ENCODE measurements at places on chromosomes 7 and 10.

- no peak for DNase-seq
Measured at GRCh38 chr7:46368871-46369270, 447.8 kb upstream of the IGFBP3 start.

GRCh38 chr7:115226410-115226809 is 304.5 kb downstream of the MDFIC start:
- no peak for DNase-seq

DNA sequence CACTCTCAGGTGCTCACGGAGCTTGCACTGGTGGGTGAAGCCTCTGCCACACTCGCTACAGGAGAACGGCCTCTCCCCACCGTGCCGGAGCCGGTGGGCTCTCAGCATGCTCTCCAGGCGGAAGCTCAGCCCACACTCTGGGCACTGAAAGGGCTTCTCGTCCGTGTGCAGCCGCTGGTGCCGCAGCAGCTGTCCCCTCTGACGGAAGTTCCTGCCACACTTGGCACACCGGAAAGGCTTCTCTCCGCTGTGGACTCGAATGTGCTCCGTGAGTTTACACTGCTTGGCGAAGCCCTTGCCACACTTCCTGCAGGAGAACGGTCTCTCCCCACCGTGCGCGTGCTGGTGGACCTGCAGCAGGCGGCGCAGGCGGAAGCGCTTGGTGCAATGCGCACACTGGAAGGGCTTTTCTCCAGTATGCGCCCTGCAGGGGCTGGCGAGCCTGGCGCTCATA is 19.3 kb downstream of the ZNF786 start:
- DNase-seq, result no peak

- peak; percentile 2 for DNase-seq
Measured at GRCh38 chr7:99679032-99679399, 780 bp downstream of the CYP3A5 start.

- no peak for DNase-seq
Measured at GRCh38 chr10:15448598-15448997, 77.5 kb upstream of the FAM171A1 start.

GRCh38 chr10:113169853-113170460 is 219.9 kb downstream of the TCF7L2 start:
- no peak for DNase-seq

GRCh38 chr7:85081392-85081791 is 105.5 kb downstream of the SEMA3D start:
- no peak for DNase-seq

DNA sequence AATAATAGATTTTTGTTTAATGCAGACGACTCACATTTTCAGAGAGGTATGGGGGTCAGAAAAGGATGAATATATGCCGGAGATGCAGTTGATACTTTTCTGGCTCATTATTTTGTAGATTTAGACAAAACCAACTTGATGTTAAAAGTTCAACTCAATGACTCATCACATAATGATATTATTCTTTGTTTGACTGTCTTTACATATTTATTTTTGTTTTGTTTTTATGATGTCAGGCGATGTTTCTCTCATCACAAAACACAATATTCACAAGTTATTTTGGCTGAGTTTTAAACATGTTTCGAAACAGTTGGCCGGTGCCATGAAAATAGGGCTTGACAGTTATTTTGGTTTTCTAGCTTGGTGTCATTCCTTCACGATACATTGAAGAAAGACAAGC is 1.3 kb downstream of the GJD4 start:
- DNase-seq, result no peak

- no peak for DNase-seq
Measured at GRCh38 chr7:21819048-21819447, 126.7 kb downstream of the CDCA7L start.

GRCh38 chr7:141557360-141557759 is 6.2 kb downstream of the AGK start:
- DNase-seq, result no peak

DNA sequence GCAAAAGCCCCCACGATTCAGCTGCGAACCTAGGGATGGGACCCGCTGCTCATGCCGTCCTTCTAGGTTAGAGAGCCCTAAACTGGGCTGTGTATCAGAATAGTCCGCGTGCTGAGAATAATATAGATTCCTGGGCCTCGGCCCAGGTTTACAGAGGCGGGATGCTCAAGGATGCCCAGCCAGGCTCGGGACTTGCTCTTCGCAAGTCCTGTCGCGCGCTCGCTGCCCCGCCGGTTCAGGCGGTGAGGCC is 266 bp upstream of the STMP1 start:
- no peak for DNase-seq

DNA sequence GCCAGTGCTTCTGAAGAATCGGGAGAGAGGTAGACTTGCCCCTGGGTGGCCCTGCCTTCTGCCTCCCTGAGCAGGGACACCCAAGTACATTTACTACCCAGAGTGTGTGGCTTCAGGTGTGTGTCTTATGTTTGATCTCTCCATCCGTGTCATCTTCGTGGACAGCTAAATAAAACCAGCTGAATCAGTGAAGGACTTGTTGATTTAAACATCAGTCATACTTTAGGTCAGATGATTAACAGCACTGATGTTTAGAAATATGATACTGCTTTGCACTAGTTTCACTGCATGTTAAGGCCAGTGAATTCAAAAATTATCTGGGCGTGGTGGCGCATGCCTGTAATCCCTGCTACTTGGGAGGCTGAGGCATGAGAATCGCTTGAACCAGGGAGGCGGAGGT is 4.0 kb downstream of the MTG1 start:
- no peak for DNase-seq

DNA sequence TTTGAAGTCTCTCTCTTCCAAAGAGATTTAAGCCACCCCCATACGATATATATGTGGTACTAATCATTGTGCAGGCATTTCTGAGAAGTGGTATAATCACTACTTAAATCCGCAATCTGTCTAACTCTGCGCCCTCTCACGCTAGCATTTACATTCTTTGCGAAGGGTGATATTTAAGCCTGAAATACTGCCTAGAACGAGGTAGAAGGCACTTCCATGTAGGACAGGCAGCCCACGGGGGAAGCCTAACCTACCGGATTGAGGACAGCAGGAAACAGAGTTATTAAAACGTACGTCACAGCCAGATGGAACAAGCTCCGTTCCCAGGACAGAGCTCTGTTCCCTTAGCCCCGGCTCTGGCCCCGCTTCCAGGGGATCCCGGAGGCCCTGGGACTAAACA is 59.3 kb upstream of the ECHDC3 start:
- DNase-seq, result no peak

DNA sequence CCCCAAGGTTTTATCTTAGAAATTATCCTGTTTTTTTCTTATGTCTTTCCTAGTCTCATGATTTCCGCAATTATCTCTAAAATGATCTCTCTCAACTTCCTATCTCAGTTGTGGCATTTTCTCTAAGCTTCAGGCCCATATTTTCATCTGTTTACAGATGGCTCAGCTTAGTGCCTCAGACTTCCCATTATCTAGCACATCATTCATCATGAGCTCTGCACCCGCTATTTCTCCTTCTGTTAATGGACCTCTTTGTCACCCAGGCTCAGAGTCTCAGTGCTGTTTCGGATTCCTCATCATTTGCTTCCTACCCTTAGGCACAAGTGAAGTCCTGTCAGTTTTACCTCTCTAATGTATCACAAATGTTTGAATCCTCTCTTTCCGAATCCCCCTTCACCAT is 84.1 kb downstream of the BMPR1A start:
- no peak for DNase-seq

GRCh38 chr7:32116436-32116835 is 46.2 kb upstream of the PDE1C start:
- no peak for DNase-seq

DNA sequence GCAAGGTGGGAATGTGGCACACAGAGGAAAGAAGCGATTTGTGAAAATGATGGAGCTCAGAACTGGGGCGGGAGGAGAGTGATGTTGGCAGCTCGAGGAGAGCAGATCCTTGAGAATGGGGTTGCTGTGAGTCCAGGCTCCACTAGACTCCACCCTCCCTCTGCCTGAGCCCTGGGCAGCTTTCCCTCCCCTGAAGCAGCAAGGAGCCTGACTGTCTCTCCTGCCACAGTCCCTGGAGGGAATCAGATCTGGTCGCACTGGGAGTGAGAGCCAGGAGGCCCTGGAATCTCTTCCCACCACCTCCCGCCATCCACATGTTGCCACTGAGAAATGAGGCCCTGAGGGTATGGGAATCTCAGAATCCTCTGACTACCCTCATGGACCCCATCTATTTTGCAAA is 362.7 kb downstream of the PLXNA4 start:
- DNase-seq, result no peak

DNA sequence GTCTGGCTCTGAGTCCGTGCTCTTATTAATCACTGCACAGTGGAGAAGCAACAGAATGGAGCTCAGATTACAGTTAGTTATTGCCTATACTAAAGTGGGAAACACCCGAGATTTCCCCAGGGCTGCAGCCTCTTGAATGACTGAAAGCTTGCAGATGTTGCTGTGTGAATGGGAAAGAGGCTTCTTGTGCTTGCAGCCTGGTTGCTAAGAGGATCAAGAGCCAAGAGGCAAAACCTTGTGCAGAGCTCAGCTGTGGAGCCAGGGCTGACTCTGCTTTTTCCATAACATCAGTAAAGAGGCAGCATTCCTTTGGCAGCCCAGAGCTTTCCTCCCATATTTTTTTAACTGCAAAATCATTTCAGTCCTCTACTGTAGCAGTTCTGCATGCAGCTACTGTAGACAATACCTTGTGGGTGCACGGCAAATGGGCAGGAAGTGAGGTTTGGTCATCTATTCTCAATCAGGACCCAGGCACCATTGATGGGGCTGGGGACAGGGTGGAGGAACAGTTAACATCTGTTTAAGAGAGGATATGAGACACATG is 86.5 kb downstream of the RALA start:
- peak; percentile 89 for DNase-seq

- no peak for DNase-seq
Measured at GRCh38 chr7:142329062-142329790, 71.4 kb upstream of the PRSS58 start.

DNA sequence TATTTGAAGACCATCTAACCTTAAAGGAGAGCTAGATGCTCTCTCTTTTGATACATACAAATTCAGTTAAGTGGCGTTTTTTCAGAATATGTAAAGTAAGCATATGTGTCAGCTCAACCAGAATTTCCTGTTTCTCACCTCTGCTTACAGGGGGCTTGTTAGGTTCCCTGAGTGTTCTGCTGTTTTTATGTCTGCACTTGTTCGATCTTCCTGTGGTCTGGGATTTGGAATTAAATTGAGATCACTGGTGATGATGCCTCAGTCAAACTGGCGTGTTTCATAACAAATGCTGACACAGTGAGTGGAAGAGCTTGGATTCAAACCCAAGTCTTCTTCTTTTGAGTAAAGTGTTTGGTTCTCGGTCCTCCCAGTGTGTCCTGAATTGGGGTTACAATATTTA is 348.3 kb upstream of the AKR1E2 start:
- no peak for DNase-seq

DNA sequence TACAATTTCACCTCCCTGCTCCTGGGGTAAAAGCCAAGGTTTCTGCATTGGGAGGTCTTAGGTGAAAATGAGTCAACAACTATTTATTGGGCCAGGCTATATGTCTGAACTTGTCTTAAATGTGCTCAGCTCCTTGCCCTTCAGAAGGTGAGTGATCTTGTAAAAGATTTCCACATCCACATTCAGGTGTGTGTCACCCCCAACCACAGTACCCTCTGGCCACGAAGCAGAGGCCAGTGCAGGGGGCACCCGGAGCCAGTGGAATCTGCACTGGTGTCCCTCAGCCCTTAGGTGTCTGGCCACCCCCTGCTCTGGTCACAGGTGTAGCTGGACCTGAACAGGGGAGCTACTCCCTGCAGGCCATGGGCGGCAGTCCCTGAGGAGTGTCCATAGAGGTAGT is 198.5 kb downstream of the PAXIP1 start:
- no peak for DNase-seq

- DNase-seq, result no peak
Measured at GRCh38 chr10:12707461-12708185, 293.9 kb downstream of the CCDC3 start.

GRCh38 chr7:32569388-32570289 is 74.3 kb downstream of the AVL9 start:
- no peak for DNase-seq

- DNase-seq, result no peak
Measured at GRCh38 chr10:83706952-83707582, 432.2 kb upstream of the GHITM start.

DNA sequence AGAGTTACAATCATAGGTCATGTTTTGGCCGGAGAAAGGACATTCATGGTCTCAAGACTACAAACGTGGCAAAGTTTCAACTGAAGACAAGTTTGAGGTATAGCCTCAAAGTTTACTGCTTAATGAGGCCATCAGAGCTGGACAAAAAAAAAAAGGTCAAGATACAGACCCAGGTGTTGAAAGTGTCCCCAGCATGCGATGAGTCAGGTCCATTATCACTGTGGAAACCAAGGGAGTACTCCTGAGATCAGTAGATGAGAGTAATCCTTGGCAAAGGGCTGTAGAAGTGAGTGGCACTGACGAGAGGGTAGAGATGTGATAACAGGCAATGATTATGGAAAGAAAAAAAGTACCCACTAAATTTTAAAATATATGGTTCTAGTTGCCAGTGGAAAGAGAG is 80.1 kb upstream of the LRRN3 start:
- no peak for DNase-seq

- DNase-seq, result no peak
Measured at GRCh38 chr10:80324891-80325364, 31.6 kb downstream of the DYDC1 start.

GRCh38 chr10:35511647-35512046 is 93.5 kb upstream of the GJD4 start:
- DNase-seq, result no peak

DNA sequence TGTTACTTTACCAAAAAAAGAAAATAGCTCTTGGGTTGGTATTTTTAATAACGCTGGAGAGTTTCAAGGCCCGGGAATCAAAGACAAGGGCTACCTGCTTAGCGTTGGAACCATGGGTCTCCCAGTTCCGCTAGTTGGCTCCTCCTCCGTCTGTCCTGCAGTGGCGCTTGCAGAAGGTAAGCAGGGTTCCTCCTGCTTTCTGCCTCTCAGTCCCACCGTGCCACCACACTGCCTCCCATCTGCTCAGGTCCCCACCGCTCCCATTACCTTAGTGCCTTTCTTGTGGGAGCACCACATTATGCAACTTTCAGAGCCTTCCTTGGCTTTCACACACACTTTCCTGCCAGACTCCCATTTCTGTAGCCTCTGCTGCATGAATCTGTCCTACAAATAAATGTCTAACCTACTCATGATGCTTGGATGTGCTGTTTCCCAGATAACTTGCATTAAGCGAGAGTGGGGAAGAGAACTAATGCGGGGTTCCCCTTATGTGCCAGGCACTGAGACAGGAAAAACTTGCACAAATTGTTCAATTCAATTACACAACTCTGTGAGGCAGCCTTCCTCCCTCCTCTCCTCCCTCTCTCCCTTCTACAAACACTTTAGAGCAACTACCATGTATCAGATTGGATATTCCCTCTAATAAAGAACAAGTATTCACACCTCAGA is 124.5 kb downstream of the AOAH start:
- no peak for DNase-seq

GRCh38 chr10:120156614-120157274 is 264.2 kb downstream of the SEC23IP start:
- no peak for DNase-seq

GRCh38 chr7:101488826-101489572 is 126.3 kb downstream of the COL26A1 start:
- DNase-seq, result no peak

- no peak for DNase-seq
Measured at GRCh38 chr10:96873756-96874467, 41.8 kb downstream of the LCOR start.
